ENCODE measurements at places on chromosomes 2 and 18.

GRCh38 chr2:15714609-15715008 is 122.9 kb downstream of the DDX1 start:
- DNase-seq, result no peak
- no peaks in the 10 kb centered on the region for H3K36me3 ChIP-seq
- H3K27me3 ChIP-seq, result no peaks in the 10 kb centered on the region
- H3K27ac ChIP-seq, result no peak overlapping the region
- no peaks in the 10 kb centered on the region for H3K4me1 ChIP-seq
- H3K4me3 ChIP-seq, result no peak overlapping the region

DNA sequence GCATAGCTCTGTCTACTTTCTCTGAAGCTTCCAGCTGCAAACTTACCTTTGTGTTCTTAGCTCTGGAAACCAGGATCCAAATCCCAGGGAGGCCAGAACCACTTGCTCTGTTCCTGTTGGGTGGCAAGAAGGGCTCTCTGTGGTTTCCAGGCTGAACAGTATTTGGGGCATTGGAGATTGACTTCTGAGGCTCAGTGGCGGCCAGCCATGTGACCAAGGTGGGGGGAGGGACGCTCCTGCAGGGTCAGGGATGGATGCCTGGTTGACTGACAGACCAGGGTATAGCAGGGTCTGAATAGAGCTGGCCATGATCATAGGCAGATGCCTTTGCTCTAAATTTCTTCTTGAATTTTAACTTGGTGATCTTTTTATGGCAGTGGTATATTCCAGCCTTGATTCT is 15.1 kb downstream of the SLC4A5 start:
- no peaks in the 10 kb centered on the region for H3K4me1 ChIP-seq
- H3K27ac ChIP-seq, result no peak overlapping the region
- H3K36me3 ChIP-seq, result no peaks in the 10 kb centered on the region

- no peak overlapping the region for H3K27ac ChIP-seq
- H3K27me3 ChIP-seq, result no peaks in the 10 kb centered on the region
- H3K4me1 ChIP-seq, result no peaks in the 10 kb centered on the region
- no peak overlapping the region for H3K4me3 ChIP-seq
Observed at GRCh38 chr2:28978606-28979005, 2.5 kb upstream of the TOGARAM2 start.

DNA sequence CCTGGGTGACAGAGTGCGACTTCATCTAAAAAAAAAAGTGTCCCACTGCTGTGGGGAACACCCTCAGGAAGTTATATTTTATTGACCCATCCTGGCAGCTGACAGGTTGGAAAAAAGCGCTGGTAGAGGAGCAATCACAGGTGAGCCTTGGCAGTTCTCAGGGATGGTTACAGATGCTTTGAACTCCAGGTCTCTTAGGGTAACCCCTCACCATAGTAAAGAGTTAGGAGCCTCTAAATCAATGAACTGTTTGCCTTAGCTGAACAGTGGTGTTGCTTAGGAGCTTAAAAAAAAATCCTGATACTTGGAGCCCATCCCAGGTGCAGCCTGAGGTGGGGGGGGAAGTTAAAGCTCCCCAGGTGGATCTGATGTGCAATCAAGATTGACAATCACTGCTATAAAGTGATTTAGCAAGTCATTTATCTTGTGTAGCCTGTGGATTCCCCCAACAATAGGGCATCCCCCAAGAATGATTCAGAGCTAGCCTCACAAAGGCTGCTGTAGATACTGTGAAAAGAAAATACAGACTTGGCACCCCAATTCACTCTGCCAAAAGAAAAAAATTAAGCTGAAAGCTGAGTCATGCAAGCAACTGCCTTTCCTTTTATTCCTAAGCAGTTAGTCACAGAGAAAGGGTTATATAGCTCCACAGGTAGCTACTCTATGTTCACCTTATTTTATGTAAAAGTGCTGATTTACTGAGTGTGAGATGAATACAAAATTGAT is 14.8 kb downstream of the SLC16A14 start:
- H3K4me3 ChIP-seq, result no peak overlapping the region
- H3K36me3 ChIP-seq, result no peaks in the 10 kb centered on the region
- no peaks in the 10 kb centered on the region for H3K4me1 ChIP-seq
- no peak overlapping the region for H3K27ac ChIP-seq
- no peaks in the 10 kb centered on the region for H3K27me3 ChIP-seq
- DNase-seq, result peak; percentile 19

DNA sequence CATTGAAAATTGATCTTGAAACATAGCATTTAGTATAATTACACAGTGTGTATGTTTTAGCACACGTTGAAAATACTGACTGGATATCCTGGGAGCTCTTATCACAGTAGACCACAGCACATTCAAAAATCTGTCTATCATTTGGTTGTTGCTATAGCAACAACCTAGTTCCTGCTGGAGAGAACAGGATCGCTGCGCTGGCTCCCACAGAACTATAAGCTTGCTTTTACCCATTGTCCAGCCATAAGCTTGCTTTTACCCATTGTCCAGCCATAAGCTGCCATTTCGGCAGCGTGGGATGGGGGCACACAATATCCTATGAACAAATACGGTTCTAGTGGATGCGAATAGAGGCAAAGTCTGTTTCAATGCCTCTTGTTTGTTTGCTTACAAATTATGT is 70.4 kb upstream of the ST6GAL2 start:
- H3K4me3 ChIP-seq, result no peak overlapping the region
- H3K27ac ChIP-seq, result peak overlapping the region; percentile 23
- peaks cover 4% of the 10 kb centered on the region for H3K4me1 ChIP-seq
- H3K36me3 ChIP-seq, result no peaks in the 10 kb centered on the region
- H3K27me3 ChIP-seq, result no peaks in the 10 kb centered on the region

GRCh38 chr2:207341112-207341750 is 175.5 kb upstream of the KLF7 start:
- H3K36me3 ChIP-seq, result no peaks in the 10 kb centered on the region
- H3K27me3 ChIP-seq, result no peaks in the 10 kb centered on the region

DNA sequence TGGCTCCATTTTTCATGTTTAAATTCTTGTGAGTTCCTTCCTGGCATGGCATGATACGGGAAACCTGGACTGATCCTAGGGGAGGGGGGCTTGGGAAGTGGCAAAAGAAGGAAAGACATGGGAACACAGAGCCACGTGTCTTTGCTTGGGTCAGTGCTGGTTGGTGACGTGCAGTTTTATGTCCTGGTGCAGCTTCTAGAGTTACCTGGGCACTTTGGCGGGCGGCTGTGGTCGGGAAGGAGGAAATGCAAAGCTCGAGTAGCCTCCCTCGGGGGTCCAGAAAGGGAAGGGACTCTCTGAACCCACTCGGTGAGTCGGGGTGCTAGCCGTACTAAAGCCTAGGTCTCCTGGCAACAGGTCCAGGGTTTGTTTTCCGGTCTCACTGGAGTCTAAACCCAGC is 94.6 kb downstream of the APOB start:
- no peak overlapping the region for H3K4me3 ChIP-seq
- H3K4me1 ChIP-seq, result no peaks in the 10 kb centered on the region
